ENCODE measurements at places on chromosomes 2 and 18. TPM values are rescaled to one million over a fixed set of nuclear protein-coding genes. Genes with fewer than 3 reads are reported as not detected.

GRCh38 chr2:96977631-96978195 is 8.7 kb downstream of the FAM178B start:
- peak; percentile 40 for DNase-seq

GRCh38 chr18:4024702-4025101 is 430.4 kb downstream of the DLGAP1 start:
- DNase-seq: no peak

GRCh38 chr18:22741318-22741717 is 191.8 kb upstream of the RBBP8 start:
- DNase-seq: no peak

Gene IL36RN
- 3.9 TPM for total RNA-seq

Gene TMEM185B
- 36.3 TPM for total RNA-seq

GRCh38 chr2:10360850-10361588 is 58.3 kb downstream of the HPCAL1 start:
- DNase-seq: no peak

Gene ITGB6
- not detected for total RNA-seq

Gene SERPINB3
- not detected for total RNA-seq

DNA sequence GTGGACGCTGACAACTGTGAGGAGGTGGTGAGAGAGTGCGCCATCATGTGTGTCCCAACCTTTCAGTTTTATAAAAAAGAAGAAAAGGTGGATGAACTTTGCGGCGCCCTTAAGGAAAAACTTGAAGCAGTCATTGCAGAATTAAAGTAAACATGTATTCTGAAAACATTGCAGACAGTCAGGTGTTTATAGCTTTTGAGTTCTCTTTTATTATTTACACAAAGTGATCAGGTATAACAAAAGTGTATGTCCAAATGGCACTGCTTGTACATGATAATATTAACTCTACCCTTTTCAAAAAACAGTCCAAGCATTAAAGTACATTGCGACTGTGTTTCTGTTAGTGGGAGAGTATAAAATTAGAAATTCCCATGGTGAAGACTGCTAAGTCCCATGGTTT is 2.2 kb downstream of the TXNDC2 start:
- no peak for DNase-seq

Gene UGT1A5
- not detected for total RNA-seq

GRCh38 chr18:37653618-37654017 is 88.0 kb upstream of the CELF4 start:
- DNase-seq: no peak

Gene HTR2B
- 0.23 TPM for total RNA-seq

- DNase-seq: no peak
These were observed 343.8 kb downstream of the CYRIA start for GRCh38 chr2:16321872-16322271.

- no peak for DNase-seq
These were observed 338.0 kb downstream of the OSR1 start for GRCh38 chr2:19020144-19021099.

GRCh38 chr2:46901611-46902010 is 14.0 kb downstream of the MCFD2 start:
- DNase-seq: no peak

DNA sequence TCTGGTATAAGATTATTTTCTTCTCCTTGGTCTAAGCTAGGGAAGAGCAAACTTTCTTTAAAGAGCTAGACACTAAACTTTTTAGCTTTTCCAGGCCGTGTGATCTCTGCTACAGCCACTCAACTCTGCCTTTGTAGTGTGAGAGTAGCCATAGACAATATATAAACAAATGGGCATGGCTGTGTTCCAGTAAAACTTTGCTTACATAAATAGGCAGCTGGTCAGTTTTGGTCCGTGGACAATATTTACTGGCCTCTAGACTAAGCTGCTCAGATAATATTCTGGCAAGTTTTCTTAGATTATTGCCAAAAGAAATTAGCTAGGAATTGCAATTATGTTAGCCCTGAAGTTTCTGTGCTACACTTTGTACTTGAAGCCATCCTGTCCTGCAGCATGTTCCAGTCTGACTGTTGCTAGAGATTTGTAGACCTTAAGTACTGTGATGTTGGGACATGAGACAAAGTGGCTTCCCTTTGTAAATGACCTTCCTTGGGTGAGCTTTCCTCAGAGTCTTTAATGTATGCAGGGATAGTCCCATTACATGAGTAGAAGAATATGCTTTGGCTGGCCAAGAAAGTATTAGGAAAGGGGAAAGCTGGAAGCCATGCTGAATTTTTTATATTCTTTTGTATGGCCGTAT is 126.9 kb downstream of the SOX11 start:
- no peak for DNase-seq

- no peak for DNase-seq
These were observed 180.9 kb downstream of the PDE1A start for GRCh38 chr2:182245963-182246362.

DNA sequence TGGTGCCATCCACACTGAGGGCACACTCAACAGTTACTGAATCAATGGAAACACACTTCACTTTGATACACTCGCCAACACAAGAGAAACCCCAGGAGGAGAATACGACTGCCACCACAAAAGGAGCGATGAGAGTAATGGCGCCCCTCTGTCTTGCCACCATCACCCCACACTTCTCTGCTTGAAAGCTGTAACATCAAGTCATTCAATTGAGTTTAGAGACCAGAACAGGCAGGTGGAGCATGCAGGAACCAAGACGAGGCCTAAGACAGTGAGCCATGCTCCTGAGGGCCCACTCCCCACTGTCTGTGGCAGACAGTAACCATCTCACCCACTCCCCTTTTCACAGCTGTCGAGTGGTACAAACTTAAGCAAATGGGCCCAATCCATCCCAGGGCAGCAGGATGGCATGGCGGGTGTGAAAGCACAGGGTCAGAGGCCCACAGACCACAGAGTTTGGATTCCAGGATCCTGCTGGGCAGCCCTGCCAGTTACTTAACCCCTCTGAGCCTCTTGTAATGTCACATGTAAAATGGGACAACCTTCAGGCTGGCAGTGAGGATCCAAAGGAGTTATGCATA is 101.9 kb downstream of the TNS1 start:
- no peak for DNase-seq
